Activated naive CD4-positive, alpha-beta T cell treated with anti-CD3 and anti-CD28 coated beads, Interleukin-2, amount 50 U/mL, for 72 hours (primary cell): ENCODE measurements at places on chromosomes 11 and 22.
A peak's percentile ranks its signal among the peaks of the same experiment; 100 is the strongest.

- DNase-seq, result no peak
Observed at GRCh38 chr22:18000441-18001039, 23.8 kb downstream of the MICAL3 start.

DNA sequence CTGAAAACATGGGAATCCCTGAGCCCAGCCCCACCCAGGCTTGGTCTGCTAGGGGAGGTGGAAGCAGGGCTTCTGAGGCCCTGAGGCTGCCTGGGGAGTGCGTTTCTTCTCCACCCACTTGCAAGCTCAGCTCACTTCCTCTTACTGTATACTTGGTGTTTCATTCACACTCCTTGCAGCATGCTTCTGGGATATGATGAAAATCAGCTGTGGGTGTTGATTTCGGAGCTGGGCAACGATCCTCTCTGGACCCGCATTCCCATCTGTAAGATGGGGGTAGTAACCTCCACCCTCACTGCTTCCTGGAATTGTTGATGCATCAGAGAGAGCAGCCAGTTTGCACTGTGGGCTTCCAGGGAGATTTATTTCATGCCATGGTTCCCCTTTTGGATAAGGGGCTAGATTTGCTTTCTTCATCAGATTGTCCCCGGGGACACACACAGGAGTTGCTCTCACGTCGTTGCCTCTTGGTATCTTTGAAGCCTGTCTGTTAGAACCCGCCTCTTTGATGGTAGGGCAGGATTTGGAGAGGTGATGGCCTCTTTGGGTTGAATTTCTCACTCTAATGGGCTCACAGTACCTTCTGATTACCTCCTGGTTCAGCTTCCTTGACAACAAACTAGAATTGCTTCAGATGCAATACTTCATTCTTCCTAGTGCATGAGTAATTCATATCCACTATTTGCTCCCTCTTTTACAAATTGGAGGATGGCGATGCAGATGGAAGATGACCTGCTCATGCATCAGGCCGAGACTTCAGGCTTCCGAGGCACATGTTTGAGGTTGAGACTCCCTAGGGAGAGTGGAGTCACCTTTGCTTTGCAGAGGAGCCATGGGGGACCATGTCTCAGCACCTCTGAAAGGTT, 40.4 kb downstream of the BCR start:
- DNase-seq, result no peak

DNA sequence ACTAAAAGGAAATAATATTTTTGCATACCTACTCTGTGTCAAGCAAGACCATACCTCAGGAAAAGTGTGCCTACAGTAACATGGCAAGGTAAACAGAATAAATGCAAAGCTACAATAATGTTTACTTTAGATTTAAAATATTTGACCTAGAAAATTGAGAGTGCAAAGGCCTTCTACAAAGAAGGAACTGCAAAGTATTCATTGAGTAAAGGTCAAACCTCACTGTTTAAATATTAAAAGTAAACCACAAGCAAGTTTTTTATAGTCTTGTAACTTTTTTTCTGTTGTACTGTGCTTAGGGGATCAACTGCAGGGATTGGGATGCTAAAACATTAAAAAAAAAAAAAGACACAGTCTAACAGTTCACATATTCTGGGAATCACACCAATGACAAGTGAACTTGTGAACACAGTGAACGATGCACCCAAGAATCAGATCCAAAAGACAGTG, 48.8 kb downstream of the CWF19L2 start:
- DNase-seq, result no peak

- no peak for DNase-seq
Observed at GRCh38 chr11:74770456-74770855, 21.8 kb downstream of the RNF169 start.

- no peak for DNase-seq
Observed at GRCh38 chr22:26556904-26557303, 33.0 kb downstream of the TPST2 start.

DNA sequence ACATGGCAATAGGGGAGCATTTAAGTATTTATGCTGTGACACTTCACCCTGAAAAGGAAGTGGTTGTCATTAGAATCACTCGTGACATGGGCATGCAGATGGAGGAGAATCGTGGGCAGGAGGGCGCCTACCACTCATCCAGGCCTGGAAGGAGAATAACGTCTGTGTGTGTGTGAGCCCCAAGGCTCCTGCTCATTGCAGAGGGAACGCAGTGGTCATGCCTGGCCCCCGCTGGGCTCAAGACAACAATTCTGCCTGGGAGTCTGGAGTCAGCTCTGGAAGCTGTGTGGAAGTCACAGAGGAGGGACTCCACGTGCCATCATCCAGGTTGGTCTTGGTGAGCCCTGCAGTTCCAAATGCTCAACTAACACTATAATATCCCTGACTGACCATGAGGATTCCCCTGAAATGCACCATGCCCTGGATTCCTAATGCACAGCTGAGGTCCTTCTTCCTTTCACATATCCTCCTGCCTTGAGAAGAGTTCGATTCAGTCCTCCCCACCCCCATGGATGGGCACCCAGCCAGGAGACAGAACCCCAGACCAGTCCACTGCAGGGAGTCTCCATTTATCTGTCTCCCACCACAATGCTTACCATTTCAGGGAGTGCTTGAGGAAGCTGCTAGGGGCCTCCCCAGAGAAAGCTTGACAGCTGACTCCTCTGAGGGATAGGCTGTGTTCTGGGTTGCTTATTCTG, 446.9 kb upstream of the B3GAT1 start:
- no peak for DNase-seq

GRCh38 chr11:87851234-87851633, 324.0 kb downstream of the RAB38 start:
- no peak for DNase-seq

- DNase-seq, result no peak
Observed at GRCh38 chr22:32589007-32589406, 114.4 kb downstream of the FBXO7 start.

GRCh38 chr22:36252754-36253522, at the start of gene APOL1:
Gene APOL1 (plus strand): TSS chr22:36253133. CDS start chr22:36254956, 1,823 bp downstream.
- no peak for DNase-seq

DNA sequence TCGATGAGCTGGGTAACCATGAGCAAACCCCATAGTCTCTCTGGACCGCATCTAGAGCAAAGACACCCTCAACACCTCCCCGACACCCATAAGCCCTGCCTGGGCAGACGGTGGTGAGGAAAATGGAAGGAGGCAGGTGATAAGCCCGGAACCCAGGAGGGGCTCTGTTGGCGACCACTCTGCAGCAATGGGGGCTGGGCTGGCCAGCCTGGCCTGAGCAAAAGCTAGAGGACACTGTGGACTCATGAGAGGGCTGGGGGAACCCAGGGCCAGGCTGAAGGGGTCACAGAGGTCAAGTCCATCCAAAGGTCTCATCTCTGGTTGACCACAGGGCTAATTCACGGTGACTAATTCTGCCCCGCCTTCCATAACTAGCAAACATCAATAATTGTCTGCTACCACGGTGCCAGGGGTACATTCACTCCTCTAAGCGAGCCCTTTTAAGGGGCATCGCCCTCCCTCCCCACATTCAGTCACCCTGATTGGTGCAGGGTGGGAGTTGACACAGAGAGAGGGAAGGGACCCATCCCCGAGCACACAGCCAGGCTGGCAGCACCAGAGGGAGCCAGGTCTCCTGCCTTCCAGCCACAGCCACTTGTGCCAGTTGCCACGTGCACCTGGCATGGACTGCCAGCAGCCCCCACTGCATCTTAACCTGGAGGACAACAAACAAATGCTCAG, 4.0 kb downstream of the PYGM start:
- no peak for DNase-seq

GRCh38 chr11:36507824-36508489, 2.1 kb downstream of the TRAF6 start:
- DNase-seq, result no peak

GRCh38 chr11:8908099-8908498, 2.9 kb upstream of the AKIP1 start:
- DNase-seq, result no peak

DNA sequence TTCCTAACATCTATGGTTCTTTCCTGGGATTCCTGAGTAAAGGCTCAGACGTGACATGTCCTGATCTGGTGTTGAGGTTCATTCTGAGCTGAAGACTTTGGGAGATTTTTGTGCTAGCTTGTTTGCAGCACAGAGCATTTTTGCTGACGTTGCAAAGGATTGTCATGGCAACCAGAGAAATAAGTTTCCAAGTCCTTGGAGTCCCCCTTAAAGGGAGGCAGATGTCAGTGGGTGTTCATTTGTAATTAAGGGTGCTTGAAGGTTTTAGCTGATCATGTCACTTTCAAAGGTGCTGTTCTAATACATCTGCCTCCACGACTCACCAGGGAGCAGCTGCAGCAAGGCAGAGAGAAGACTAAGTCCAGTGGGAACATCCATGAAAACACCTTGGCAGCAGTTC, 5.4 kb upstream of the SYN3 start:
- no peak for DNase-seq

DNA sequence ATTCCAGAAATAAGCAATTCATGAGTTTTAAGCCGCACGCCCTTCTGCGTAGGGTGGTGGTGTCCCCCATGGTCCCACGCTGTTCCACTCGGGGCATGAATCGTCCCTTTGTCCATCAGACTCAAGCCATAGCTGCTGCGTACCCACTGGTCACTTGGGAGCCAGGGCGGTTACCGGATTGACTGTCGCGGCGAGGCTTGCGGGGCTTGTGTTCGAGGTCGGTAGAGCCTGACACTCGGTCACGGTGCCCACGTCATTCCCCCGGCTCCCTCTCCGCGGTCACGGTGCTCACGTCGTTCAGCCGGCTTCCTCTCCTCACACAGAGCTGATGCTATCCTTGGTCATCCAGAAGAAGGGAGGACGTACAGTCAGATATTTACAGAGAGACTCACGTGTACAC, 1227.0 kb downstream of the BRD1 start:
- no peak for DNase-seq

- DNase-seq, result peak; percentile 84
Observed at GRCh38 chr11:118911880-118912741, 13.6 kb downstream of the BCL9L start.
